ENCODE measurements at places on chromosomes 1 and 21. TPM values are rescaled to one million over a fixed set of nuclear protein-coding genes. Genes with fewer than 3 reads are reported as not detected.
A peak's percentile ranks its signal among the peaks of the same experiment; 100 is the strongest.

Gene OR6N1
- not detected for total RNA-seq

Gene FCGR2B
- not detected for total RNA-seq

Gene TNFRSF18
- total RNA-seq = not detected

Gene AK5
- not detected for total RNA-seq

Gene CPLANE2
- total RNA-seq = 0.98 TPM

Gene NPPA
- total RNA-seq = not detected

Gene CA14
- total RNA-seq = 2.4 TPM

Gene ITGB3BP
- 46.5 TPM for total RNA-seq

Gene FCRL5
- not detected for total RNA-seq

Gene PRDM16
- 0.15 TPM for total RNA-seq

Gene GJA9
- 0.13 TPM for total RNA-seq

Gene KRTAP21-3
- not detected for total RNA-seq

Gene S100A14
- 2.0 TPM for total RNA-seq

Gene MYOC
- total RNA-seq = not detected

Gene RAB25
- total RNA-seq = 0.20 TPM

Gene KRTAP12-3
- not detected for total RNA-seq

DNA sequence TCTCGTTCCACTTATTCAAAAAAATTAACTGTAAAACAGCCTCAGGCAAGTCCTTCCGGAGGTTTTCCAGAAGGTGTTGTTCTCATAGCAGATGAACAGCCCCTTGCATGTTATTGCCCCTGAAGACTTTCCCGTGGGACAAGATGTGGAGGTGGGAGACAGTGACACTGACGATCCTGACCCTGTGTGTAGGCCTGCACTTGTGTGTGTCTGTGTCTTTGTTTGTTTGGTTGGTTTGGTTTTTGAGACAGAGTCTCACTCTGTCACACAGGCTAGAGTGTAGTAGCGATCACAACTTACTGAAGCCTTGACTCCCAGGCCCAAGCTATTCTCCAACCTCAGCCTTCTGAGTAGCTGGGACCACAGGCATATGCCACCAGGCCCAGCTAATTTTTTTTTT, 12.6 kb downstream of the ETV3L start:
- DNase-seq = no peak

- DNase-seq = no peak
Measured at GRCh38 chr1:238826891-238827290, 559.5 kb upstream of the CHRM3 start.

DNA sequence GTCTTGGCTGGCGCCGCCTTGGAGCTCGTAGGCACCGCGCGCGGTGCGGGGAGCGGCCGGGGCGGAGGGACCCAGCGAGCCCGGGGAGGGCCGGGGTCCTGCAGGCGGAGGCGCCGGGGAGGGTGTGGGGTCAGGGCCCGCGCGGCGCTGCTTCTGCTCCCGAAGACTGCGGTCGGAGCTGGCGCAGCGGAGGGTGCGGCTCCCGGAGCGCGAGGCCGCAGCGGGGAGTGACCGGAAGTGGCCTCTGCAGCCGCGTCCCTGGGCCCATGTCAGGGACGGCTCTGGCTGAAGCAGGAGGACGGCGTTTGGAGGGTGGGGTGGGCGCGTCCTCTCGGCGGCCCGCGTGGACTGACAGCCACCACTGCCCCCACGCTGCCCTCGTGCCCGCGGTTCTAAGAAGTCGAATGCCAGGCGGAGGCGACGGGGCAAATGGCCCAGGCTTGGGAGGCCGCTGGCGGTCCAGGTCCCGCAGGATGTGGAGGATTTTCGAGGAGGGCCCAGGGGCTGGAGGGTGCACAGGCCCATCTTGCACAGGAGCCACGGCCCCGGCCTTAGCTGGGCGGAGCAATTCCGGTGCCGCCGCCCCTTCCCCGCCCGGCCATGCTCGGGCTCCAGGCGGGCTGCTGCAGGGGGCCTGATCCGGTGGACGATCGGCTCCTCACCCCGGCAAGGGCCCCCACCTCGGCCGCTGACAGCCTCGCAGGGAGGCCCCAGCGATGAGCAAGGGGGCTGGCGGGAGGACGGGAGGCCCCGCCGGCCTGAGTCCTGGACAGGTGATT, 7.7 kb upstream of the ZNF669 start:
- peak; percentile 31 for DNase-seq

DNA sequence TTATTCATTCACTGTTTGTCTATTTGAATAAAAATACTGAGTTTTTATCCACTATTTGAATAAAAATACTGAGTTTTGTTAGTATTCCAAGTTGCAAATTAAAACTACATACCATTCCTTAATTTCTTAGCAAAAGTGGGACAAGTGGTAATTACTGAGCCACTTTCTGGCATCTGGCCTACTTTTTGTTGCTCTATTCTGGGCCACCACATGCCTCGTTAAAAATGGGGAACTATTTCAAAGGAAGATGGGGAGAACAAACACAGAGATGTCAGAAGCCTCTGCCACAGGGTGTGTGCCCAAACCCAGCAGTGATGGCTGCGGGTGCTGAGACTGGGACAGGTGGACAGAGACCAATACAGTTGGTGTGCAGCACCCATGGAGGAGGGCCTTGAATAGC, 14.6 kb downstream of the PIGP start:
- DNase-seq = no peak

GRCh38 chr1:245181158-245181517, 26.4 kb downstream of the KIF26B start:
- no peak for DNase-seq

- peak; percentile 14 for DNase-seq
Measured at GRCh38 chr1:241499910-241500309, 19.6 kb downstream of the FH start.

- DNase-seq = no peak
Measured at GRCh38 chr1:53616511-53616910, 122.5 kb downstream of the GLIS1 start.

DNA sequence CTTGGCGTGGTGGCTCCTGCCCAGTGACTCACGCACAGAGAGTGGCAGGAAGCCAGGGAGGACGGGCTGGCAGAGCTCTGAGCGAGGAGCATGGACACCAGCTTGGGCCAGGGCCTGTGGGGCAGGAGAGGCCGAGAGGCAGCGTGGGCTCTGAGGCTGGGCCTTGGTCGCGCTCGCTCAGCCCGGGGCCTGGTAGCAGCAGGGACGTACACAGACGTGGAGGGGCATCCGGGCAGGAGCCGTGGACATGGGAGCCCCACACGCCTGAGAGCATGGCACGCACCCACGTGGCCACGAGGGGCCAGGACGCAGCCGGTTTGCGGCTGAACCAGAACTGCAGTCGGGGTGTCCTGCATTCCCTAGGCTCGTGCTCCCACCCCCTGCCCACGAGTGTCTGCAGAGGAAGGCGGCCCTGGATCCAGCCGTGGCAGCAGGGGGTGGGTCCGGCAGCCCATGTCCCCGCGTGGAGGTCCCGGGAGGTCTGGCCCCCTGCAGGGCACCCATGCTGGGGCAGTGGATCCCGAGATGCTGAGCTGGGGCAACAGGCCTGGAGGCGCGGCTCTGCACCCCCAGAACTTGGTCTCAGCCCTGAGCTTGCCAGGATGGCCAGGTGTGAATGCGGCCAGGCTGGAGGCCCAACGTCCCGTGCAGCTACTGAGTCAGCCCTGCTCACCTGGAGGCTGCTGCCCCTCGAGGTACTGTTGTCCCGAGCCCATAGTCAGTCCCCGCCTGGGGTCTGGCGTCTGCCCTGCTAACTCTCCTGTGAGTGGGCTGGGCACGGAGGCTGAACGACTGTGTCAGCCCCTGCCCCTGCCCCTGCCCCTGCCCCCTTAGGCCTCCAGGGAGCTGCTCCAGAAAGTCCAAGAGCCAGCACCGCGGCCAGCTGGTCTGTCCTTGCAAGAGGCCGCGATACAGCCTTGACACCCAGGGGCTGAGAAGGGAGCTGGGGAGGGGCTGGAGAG, 61.6 kb downstream of the SLX9 start:
- DNase-seq = no peak

DNA sequence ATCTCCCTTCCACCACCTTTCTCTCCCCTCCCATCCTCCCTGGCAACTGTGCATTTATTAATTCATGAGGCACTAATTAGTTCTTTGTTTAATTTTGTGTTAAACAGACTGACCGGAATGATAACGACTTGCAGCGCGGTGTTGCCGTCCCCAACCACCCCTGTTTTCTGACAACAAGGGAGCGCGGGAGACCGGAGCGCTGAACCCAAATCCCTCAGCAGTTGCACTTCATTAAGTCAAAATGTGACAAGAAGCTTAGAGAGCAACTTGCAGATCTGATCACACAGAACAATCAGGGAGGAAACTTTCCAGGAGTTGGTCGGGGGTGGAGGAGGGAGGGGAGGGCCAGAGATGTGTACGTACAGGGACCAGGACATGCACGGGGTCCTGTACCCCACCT, 89.2 kb downstream of the CASZ1 start:
- no peak for DNase-seq

- DNase-seq = no peak
Measured at GRCh38 chr1:68815632-68816031, 318.8 kb upstream of the DEPDC1 start.

GRCh38 chr1:15701784-15702183, 17.7 kb downstream of the PLEKHM2 start:
- DNase-seq = no peak

DNA sequence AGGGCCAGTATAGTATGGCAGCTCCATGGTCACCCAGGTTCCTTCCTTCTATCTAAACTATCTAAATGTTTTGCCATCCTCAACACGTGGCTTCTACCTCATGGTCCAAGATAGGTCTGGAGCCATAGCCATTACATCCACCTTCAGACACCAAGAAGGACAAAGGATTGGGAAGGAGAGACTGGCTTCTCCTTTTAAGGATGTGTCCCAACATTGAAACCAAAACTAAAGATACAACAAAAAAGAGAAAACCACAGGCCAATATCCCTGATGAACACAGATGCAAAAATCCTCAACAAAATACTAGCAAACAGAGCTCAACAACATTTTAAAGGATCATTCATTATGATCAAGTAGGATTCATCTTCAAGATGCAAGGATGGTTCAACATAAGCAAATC, 24.8 kb downstream of the HSD11B1 start:
- no peak for DNase-seq

GRCh38 chr21:30680586-30680985, 37.9 kb downstream of the KRTAP20-3 start:
- DNase-seq = no peak

DNA sequence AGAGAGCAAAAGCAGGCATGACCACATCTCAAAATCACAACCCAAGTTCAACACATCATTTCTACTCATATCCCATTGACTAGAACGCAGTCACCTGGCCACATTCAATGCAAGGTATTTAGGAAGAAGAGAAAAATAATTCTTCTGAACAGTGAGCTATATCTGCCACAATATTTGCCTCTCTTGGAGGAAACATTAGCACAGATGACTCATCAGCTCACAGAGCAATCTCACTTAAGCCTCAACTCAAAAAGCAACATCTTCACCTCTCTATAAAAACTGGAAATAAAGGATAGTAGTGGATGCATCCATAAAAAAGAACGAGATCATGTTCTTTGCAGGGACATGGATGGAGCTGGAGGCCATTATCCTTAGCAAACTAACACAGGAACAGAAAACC, 143.9 kb upstream of the FMN2 start:
- DNase-seq = no peak

- peak; percentile 7 for DNase-seq
Measured at GRCh38 chr1:118247593-118247992, 62.6 kb upstream of the SPAG17 start.

GRCh38 chr21:32448803-32449594, 36.5 kb downstream of the EVA1C start:
- DNase-seq = no peak

DNA sequence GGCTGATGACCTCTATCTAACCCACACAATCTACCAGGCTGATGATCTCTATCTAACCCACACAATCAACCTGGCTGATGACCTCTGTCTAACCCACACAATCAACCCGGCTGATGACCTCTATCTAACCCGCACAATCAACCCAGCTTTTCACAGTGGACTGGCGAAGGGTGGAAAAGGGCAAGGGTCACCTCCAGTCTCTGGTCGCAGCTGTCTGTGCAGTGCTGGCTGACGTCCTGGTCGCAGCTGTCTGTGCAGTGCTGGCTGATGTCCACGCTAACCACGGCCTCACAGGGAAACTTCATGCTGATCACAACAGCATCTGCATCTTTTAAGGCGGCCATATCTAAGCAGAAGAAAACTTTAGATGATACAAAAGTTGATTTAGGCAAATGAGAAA, 12.2 kb upstream of the CCDC27 start:
- DNase-seq = no peak

DNA sequence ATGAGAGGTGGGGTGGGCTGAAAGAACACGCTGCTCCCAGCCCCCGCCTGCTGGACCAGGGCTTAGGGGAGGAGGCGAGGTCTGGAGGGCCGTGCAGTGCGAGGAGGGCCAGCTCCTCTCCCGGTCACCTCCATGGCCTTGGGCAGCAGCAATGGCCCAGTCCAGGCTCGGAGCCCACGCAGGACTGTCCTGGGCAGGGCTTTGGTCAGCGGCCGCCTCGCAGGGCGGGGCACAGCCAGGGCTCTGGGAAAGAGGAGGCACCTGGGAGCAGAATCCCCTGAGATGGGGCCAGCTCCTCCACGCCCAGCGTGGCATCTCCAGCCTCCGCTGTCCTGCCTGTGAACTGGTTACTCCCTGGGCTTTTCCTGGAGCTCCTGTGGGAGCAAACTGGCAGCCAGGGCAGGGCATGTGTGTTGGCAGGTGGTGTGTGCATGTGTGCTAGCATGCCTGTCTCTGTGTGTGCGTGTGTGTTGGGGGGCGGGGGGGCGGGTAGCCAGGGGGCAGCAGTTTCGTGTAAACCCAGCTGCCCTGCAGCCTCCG, 27.4 kb downstream of the ARHGEF16 start:
- DNase-seq = no peak

DNA sequence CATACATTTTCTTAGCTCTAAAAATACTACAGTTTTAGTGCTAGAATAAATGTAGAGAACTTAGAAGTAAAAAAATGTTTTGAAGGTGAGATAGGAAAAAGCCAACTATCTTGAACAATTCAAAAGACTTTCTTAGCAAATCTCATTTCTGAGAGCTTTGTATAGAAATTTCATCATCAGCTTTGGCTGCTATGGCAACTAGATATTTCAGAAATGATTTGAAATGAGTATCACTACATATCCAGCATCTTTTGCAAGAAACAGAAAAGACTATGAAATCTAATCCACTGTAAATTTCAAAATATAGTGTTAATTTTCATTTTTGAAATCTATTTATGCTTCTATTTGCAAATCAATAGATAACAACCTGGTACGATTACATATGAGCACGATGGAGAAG, 57.7 kb downstream of the RGS7 start:
- DNase-seq = no peak

GRCh38 chr21:45982092-45982757, 655 bp downstream of the COL6A1 start:
- no peak for DNase-seq

DNA sequence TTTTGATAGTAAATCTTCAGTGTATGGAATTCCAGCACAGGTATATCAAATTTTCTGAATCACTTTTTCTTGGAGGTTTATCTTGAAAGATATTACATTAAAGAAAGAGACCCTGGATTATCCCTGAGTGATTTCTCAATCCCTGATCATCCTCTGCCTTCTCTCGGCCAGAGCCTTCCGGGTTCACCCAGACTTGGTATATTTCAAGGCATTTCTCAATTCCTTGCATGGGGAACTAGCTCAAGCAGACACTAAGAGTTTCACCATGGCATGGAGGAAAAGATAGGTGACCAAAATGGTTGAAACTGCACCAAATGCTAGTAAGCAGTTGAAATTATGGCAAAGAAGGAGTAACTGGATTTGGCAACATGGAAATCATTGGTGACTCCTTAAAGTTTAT, 5.7 kb downstream of the VAMP4 start:
- DNase-seq = no peak

Data from HepG2 (cell line).